Stimulated activated naive CD4-positive, alpha-beta T cell treated with Interleukin-2 at 50 U/mL for 16 hours (primary cell): ENCODE measurements at places on chromosomes 2 and 18.

- no peak for DNase-seq
Measured at GRCh38 chr2:10844097-10844496, 31.5 kb upstream of the PDIA6 start.

DNA sequence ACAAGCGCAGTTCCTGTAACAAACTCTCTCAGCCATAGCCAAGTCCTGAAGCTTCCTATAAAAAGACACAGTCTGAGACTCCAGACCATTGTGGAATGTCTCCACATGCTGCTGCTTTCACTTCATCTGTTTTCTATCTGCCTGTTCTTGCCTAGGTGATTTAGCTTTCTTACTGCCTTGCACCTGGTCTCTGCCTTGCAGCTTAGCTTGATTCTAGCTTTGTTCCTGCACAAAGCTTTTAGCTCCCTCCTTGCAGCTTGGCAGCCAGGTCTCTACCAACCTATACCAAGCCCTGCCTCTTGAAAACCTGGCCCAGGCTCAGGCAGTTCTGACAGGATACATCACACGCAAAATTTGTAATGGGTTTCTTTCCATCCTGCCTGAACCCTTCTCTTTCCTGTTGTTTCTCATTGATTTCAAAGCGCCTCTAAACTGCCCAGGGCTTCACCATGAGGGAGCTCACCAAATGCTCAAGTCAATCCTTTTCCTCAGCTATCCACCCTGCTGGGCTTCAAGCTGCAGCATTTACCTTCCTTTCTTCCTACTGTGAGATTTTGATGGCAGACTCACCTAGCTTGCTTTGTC lies 941.3 kb upstream of the NXPH2 start:
- no peak for DNase-seq

GRCh38 chr18:36284671-36285295 lies 12.7 kb upstream of the FHOD3 start:
- DNase-seq: peak; percentile 2

DNA sequence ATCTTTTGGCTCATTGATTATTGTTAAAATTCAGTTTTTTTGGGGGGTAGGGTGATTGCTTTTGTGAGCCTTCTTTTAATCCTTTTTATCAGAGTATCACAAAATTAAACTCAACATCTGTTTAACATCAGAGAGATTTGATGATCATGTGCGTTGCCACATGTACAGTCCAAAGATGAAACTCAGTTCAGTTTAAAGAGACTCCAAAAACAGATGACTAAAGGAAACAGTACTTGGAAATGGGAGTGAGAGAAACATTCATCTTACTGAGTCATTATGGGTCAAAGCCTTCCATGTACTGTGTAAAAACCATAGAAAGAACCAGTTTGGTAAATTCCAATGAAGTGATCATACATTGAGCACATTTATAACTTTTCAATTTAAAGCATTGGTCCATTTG lies 53.0 kb downstream of the LYPD6 start:
- no peak for DNase-seq

DNA sequence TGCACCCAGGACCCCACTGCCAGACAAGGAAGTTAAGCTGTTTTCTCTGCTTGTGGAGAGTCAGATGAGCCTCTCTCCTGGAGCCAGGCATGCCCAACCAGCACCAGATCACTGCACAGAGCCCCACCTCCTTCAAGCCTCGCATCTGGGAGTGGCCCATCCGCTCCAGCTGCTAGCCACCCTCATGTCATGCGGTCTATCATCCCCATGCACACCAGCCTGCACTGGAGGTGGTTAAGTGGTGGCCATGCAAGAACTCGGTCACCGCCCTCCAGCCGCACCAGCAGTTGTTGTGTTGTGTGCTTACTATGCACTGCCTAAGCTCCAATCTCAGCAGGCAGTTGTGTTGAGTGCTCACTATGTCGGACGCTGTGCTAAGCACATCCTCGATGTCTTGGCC lies 177.9 kb upstream of the SLC14A2 start:
- DNase-seq: no peak

DNA sequence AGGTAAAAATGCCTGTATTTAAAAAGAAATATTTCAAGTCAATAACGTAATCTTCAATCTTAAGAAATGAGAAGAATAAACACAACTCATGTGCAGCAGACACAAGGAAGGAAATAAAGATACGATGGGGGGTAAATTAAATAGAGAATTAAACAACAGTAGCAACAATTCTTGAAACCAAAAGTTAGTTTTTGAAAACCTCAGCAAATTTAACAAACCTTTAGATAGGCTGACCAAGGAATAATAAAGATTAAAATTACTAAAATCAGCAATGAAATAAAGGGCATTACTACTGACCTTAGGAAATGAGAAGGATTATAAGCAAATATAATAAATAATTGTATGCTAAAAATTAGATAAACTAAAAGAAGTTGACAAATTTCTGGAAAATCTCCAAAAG lies 178.9 kb downstream of the RTP5 start:
- no peak for DNase-seq

- DNase-seq: no peak
Measured at GRCh38 chr2:74357627-74358026, 14.4 kb upstream of the SLC4A5 start.

GRCh38 chr18:69580107-69580506 lies 179.4 kb downstream of the DOK6 start:
- DNase-seq: no peak

DNA sequence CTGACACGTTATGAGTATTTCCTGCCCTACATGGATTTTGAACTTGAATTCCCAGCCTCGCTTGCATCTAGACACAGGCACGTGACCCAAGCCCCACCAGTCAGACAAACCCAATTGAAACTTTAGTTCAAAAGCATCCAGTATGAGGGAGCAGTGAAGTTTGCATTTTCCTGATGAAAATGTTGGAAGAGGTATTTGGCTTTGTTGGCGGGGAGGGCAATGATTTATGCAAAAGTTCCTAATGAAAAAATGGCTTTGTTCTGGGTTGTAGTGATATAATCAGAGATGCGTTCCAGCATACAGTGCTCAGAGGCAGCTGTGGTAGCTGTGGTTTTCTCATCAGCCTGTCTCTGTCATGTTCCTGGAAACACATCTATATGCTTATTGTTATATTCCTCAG lies 36.8 kb upstream of the CPS1 start:
- DNase-seq: no peak
